Femur (tissue), 1 donor: ENCODE measurements at places on chromosomes 6 and 20.

DNA sequence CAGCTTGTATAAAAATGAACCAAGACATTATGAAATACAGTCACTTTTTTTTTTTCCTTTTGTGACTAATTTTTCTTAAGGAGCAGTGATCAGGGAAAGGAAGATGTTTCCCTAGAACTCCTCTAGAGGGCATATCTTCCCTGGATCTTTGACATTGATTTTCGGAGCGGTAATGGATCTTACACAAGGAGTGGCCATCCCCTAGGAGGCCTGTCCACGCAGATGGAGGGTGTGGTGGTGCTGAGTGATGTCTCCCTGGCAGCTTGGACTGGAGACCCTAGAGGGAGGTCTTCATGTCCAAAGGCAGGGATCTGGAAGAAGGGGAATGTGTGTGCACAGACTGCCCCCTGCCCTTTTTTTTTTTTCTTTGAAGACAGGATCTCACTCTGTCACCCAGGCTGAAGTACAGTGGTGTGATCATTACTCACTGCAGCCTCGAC is 7.0 kb upstream of the KIFC1 start:
- DNase-seq, result no peak

DNA sequence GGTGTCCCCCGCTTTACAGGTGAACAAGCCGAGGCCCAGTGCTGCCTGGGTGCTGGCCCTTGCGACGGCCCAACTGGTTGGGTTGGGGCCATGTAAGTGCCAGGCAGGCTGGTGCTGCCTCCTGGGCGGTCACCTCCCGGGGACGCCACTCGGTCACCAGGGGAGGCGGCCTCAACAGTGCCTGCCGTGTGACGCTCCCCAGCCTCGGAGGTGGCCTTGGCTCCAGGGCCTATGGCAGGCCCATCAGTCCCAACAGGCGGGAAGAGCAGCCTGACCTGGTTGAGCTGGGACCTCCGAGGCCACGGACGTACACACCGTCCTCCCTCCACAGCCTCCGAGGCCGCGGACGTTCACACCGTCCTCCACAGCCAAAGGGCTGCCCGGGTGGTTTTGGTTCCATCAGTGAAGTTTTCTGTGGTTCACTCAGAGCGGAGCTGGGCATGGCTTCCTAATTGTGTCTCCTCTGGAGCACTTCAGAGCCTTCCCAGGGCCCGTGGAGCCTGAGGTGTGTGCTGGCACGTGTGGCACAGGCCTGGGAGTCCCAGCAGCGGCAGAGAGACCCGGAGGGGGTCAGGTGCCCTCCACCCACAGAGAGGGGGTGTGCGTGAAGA is 19.3 kb upstream of the SLCO4A1 start:
- DNase-seq, result no peak

GRCh38 chr20:50538276-50538675 is 28.1 kb downstream of the PTPN1 start:
- DNase-seq, result no peak

DNA sequence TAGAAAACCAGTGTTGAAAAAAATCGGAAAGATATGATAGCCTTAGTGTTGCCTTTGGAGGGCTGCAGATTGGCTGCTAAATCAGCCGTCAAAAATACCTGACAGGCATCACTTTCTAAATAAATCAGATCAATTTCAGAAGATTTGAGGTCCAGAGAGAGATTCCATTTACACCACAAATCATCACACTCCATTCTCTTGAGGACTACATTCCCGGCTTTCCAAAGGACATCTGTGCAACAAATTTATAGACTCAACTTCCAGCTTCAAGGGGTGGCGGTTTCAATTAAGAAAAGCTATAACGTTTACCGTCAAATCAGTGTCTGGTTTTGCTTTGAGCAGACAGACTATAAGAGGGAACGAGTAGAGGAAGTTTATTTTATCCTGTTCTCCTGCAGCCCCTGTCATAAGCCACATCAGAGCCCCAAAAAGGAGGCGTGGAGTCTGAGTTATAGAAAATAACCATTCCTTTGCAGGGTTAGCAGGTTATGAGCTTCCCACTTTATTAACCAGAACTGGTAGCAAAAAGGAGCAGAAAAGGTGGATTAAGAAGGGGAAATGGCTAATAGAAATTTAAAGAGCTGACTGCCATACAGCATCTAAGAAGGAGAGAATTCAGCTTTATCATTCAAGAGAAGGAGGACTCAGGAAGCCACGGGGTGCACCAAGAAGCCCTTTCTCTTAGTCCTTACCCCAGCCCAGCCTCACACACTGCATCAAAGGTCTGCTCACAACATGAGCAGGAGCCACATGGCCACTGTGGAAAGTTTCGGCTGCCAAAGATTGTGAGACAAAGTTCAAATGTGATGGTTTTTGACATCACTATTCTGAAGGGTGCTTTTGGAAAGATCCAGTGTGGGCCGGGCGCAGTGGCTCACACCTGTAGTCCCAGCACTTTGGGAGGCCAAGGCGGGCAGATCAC is 12.9 kb upstream of the UQCC2 start:
- no peak for DNase-seq

DNA sequence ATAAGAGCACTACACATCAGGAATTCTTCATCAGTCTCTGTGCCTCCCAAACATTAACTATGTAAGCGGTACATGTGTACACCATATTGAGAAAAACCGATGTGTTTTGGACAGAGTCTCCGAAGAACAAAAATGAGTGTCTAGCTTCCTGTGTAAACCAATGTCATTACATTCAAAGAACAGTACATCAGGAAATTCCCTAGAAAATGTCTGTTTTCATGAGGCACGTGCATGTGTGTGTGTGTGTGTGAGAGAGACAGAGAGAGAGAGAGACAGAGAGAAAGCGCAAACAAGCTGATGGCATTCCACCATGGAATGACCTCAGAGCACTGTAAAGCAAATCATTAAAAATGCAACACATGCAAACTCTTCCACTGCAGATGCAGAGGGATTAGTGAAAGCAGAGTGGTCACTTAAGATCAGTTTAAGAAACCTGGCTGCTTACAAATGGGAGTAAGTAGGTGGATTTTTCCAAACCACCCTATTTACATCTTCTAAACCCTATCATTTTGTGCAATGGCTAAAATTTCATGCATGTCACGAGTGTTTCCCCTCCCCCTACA is 133.9 kb downstream of the HIVEP2 start:
- DNase-seq, result no peak

DNA sequence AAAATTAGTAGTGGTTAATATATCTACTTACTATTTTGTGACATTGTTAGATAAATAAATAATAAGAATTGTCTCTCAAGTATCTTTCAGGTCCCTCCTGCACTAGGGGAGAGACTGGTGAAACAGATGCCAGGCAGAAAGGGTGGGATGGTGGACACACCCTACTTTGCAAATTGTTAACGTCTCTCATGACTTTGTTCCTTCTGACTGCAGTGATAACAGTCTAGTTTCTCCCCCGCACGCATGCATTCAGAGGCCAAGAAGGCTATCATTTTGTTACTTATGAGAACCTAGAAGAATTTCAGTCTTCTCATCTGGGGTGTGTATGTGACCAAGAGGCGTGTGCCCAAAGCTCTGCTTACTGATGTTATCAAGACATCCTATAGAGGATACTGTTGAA is 152.3 kb downstream of the EDN1 start:
- DNase-seq, result no peak

- no peak for DNase-seq
These were observed 96.9 kb downstream of the JPH2 start for GRCh38 chr20:44089987-44090674.

GRCh38 chr20:41006126-41006935 is 22.3 kb upstream of the TOP1 start:
- no peak for DNase-seq

DNA sequence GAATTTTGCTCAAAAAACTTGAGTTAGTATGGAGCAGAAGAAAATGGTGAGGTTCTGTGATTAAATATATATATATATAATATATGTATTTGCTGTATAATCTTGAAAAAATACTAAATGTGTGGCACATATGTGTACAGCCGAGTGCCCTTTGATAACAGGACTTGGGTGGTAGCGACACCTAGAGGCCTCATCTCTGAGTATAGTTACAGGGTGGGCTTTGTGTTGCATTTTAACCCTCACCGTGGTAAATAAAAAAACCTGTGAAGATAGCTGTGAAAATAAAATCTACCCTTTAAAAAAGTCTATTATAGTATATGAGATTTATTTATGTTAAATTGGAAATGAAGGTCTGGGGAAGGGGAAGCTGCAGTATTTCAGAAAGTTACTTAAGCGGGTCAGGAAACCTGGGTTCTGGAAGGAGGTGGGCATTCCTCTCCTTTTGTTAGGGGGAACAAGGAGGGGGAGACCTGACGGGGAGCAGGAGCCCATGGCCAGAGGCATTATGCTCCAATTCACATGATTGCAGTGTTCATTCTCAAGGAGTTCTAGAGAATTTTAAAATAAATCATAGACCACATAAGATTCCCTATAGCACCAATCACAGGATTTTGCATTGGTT is 82.7 kb downstream of the SH3BGRL2 start:
- DNase-seq, result peak; percentile 48

GRCh38 chr6:3405679-3406078 is 51.2 kb downstream of the SLC22A23 start:
- no peak for DNase-seq

- DNase-seq, result no peak
These were observed 115.7 kb downstream of the PRIM2 start for GRCh38 chr6:57432919-57433684.
